Right atrium auricular region (tissue), 2 donors: ENCODE measurements at places on chromosomes 16 and 17. TPM values are rescaled to one million over a fixed set of nuclear protein-coding genes. Genes with fewer than 3 reads are reported as not detected.

- H3K27ac ChIP-seq = no peak overlapping the region
- no peaks in the 10 kb centered on the region for H3K27me3 ChIP-seq
- H3K4me3 ChIP-seq = no peak overlapping the region
- no peaks in the 10 kb centered on the region for H3K36me3 ChIP-seq
- no peak for DNase-seq
Observed at GRCh38 chr17:32299580-32300164, 34.0 kb downstream of the RHBDL3 start.

GRCh38 chr17:32117399-32117798, 24.9 kb upstream of the RHOT1 start:
- H3K27me3 ChIP-seq = no peaks in the 10 kb centered on the region
- no peaks in the 10 kb centered on the region for H3K36me3 ChIP-seq
- DNase-seq = no peak
- H3K27ac ChIP-seq = no peak overlapping the region
- no peaks in the 10 kb centered on the region for H3K4me1 ChIP-seq

DNA sequence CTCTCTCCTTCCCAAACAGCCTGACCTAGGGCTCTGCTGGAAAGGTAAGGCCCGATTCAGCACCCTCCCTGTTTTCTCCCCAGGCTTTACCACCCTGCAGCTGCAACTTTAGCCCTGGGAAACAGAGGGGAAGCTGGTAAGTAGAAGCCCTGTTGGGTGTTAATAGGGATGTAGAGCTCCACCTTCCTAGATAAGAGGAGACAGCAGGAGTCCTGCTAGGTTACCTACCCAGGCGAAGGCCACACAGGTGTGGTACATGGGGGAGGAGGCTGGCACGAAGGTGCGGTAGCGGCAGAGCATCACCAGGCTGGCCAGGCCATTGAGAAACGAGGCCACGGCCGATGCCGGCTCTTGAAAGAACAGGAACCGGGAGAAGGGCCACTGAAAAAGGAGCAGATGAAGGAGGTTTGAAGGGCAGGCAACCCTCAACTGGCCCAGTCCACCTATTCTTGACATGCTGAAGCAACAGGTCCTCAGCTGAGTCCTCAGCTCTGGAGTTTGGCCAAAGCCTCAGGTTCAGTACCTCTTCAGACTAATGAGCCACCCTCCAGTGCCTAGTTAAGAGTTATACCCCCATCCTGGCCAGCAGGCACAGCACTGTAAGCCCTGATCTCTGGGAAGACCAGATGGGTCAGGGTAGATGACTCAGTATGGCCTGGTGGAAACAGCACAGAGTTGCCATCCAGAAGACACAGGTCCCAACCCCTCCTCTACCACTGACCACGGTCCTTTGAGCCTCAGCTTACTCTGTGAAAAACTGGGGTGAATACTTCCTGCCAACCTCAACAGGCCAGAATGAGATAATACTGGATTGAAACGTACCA, 3.3 kb downstream of the PGAP3 start:
- H3K27ac ChIP-seq = no peak overlapping the region
- DNase-seq = no peak
- no peaks in the 10 kb centered on the region for H3K27me3 ChIP-seq

DNA sequence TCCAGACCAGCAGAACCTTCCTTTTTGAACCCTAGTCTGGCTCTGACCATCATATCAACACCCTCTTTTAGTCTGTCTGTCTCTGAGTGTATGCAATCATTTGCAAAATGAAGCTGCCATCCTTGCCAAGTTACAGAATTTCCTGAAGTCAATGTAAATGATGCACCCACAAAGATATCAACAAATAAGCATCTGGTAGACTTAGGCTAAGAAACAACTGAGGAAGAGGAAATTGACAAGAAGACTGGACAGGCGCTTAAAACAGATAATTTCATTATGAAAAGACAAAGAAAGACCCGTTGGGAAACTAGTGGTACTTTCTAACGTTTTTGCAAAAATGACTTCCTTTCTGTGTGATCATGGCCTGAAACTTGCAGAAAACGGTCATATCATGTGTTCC, 24.7 kb upstream of the CIITA start:
- no peak overlapping the region for H3K27ac ChIP-seq
- no peak overlapping the region for H3K4me3 ChIP-seq
- H3K27me3 ChIP-seq = no peaks in the 10 kb centered on the region
- no peaks in the 10 kb centered on the region for H3K4me1 ChIP-seq

DNA sequence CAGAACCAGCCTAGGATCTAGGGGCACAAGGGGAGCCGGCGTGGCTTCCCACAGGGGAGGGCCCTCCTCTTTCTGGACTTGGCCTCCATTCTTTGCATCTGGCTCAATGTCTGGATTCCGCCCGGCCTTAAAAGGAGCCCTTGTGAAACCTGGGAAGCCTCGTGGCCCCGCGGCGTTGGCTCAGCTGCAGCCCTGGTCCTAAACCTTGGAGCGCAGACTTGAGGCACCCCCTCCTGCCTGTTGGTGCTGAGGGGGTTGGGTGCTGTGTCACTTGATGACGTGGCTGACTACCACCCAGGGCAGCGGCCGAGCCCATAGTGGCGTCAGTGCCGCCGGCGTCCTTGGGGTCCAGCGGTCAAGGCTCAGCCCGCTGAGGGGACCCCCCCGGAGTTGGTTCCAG, 4.4 kb downstream of the TRAPPC2L start:
- peaks cover 40% of the 10 kb centered on the region for H3K36me3 ChIP-seq
- no peak overlapping the region for H3K27ac ChIP-seq
- no peaks in the 10 kb centered on the region for H3K4me1 ChIP-seq
- H3K4me3 ChIP-seq = no peak overlapping the region
- H3K27me3 ChIP-seq = no peaks in the 10 kb centered on the region

DNA sequence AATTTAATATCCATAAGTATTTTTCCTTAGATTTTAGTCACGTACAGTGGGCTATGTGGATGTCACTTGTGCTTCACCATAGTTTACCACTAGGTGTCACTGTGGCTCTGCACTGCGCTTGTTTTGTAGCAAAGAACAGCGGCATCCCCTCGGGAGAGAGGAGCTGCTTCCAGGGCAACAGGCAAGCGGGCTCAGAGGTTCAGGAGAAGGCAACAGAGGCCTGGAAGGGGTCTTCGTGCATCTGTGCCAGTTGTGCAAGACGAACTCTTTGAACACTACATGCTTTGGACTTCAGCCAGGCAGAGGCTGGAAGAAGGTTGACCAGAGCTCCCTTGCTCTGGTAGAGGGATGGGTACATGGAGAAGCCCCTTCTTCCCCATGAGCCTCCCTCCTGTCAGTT, 20.6 kb downstream of the CYB561 start:
- H3K27me3 ChIP-seq = no peaks in the 10 kb centered on the region
- peak; percentile 79 for DNase-seq
- no peak overlapping the region for H3K27ac ChIP-seq

DNA sequence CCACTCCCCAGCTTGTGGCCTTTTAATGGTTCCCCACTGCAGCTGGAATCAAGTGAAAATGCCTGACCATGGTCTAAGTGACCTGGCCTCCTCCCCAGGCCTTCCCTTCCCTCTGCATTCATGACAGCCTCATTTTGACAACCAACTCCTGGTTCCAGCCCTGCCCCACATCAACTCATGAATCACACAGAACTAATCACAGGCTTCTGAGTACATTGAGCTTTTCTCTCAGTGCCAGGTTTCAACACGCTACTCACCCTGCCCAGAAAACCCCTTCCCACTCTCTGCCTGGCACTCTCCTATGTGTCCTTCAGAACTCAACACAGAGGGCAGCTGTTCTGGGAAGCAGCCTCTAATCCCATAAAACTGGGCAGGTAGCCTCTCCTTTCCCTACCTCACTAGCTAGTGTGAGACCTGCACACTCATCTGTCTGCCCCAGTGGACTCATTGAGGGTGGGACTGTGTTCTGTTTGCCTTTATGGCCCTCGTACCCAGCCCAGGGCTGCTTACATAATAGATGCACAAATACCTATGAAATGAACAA, 313.6 kb downstream of the GRIN2A start:
- no peaks in the 10 kb centered on the region for H3K27me3 ChIP-seq
- no peak overlapping the region for H3K27ac ChIP-seq
- no peak for DNase-seq
- H3K36me3 ChIP-seq = no peaks in the 10 kb centered on the region
- H3K4me3 ChIP-seq = no peak overlapping the region
- H3K4me1 ChIP-seq = no peaks in the 10 kb centered on the region

- no peaks in the 10 kb centered on the region for H3K4me1 ChIP-seq
- H3K36me3 ChIP-seq = peaks cover 32% of the 10 kb centered on the region
- DNase-seq = no peak
- no peaks in the 10 kb centered on the region for H3K27me3 ChIP-seq
- H3K27ac ChIP-seq = no peak overlapping the region
Observed at GRCh38 chr16:71648921-71649320, 22.9 kb downstream of the MARVELD3 start.

The EDC4 gene
- total RNA-seq = 21.2 TPM

DNA sequence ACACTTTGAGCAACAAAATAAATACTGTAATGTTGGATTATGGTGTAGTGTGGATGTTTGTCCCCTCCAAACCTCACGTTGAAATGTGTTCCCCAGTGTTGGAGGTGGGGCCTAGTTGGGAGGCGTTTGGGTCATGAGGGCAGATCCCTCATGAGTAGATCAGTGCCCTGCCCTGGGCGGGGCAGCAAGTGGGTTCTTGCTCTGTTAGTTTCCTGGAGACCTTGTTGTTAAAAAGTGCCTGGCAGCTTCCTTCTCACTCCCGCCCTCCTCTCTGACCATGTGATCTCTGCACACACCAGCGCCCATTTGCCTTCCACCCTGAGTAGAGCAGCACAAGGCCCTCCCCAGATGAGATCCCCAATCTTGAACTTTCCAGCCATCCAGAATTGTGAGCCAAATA, 67.7 kb downstream of the MPRIP start:
- H3K4me3 ChIP-seq = no peak overlapping the region
- H3K36me3 ChIP-seq = no peaks in the 10 kb centered on the region
- no peak for DNase-seq
- H3K4me1 ChIP-seq = no peaks in the 10 kb centered on the region

DNA sequence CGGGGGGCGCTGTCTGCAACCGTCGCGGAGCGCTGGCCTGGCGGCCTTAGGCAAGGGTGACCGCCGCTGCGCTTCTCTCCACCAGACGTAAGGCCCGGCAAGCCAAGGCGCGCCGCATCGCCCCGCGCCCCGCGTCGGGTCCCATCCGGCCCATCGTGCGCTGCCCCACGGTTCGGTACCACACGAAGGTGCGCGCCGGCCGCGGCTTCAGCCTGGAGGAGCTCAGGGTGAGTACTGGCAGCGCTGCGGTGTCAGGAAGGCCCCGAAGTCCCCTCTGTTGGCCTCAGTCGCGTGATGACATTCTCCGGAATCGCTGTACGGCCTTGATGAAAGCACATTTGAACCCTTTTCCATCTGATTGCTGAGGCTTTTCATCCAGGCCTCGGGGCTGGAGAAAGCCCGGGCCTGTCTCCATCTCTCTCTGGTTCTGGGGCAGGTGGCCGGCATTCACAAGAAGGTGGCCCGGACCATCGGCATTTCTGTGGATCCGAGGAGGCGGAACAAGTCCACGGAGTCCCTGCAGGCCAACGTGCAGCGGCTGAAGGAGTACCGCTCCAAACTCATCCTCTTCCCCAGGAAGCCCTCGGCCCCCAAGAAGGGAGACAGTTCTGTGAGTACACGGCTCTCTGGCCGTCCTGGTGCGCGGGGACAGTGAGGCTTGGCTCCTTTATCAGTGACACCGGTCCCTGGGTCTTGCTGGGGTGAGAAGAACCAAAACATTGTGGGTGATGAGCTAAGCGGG, 831 bp downstream of the RPL13 start:
- DNase-seq = no peak
- peak overlapping the region; percentile 88 for H3K4me3 ChIP-seq
- no peaks in the 10 kb centered on the region for H3K27me3 ChIP-seq
- no peaks in the 10 kb centered on the region for H3K4me1 ChIP-seq

GRCh38 chr17:41691031-41691777, 2.5 kb downstream of the EIF1 start:
- DNase-seq = no peak
- no peak overlapping the region for H3K4me3 ChIP-seq
- H3K36me3 ChIP-seq = peaks cover 64% of the 10 kb centered on the region
- no peaks in the 10 kb centered on the region for H3K27me3 ChIP-seq
- peaks cover 38% of the 10 kb centered on the region for H3K4me1 ChIP-seq
